Smooth muscle cell of bladder (primary cell): ENCODE measurements at places on chromosomes 1 and 21. TPM values are rescaled to one million over a fixed set of nuclear protein-coding genes. Genes with fewer than 3 reads are reported as not detected.

CYB5RL gene
- total RNA-seq = 4.1 and 4.7 TPM in 2 replicates

GPR153 gene
- total RNA-seq = 3.0 and 4.9 TPM in 2 replicates

FAM163A gene
- under 0.01 TPM in 2 replicates for total RNA-seq

EXTL1 gene
- total RNA-seq = 0.09 and 0.14 TPM in 2 replicates

SCAF4 gene
- 2.4 and 3.5 TPM in 2 replicates for total RNA-seq

SDE2 gene
- 23.0 and 24.2 TPM in 2 replicates for total RNA-seq

LMX1A gene
- not detected in 2 replicates for total RNA-seq

S100A1 gene
- not detected in 2 replicates for total RNA-seq

TRNP1 gene
- 9.7 and 15.7 TPM in 2 replicates for total RNA-seq

CEP85 gene
- total RNA-seq = 3.3 and 3.7 TPM in 2 replicates

P3H1 gene
- 161 and 168 TPM in 2 replicates for total RNA-seq

KLHDC7A gene
- total RNA-seq = not detected in 2 replicates

GBP7 gene
- not detected in 2 replicates for total RNA-seq

TCHHL1 gene
- total RNA-seq = not detected in 2 replicates

KRTAP6-1 gene
- total RNA-seq = not detected in 2 replicates
